Activated CD8-positive, alpha-beta memory T cell treated with anti-CD3 and anti-CD28 coated beads for 48 hours (primary cell): ENCODE measurements at places on chromosomes 7 and 10.

DNA sequence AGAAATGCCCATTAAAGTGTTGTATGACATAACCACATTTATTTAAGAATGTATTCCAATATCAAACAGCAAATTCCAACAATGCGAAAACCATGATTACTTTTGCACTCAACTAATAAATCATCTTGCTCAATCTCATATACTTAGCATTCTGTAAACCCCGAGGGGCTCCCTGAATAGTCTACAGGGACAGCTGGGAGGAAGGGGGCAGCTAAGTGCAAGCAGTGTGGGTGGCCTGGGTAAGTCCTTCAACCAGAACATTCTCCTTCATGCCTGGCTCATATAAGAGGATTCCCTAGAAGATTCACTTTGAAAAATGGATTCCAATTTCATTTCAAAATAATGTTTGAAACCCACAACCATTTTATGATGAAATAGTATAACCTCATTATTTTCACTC, 355.5 kb downstream of the CDC14C start:
- no peak for DNase-seq

DNA sequence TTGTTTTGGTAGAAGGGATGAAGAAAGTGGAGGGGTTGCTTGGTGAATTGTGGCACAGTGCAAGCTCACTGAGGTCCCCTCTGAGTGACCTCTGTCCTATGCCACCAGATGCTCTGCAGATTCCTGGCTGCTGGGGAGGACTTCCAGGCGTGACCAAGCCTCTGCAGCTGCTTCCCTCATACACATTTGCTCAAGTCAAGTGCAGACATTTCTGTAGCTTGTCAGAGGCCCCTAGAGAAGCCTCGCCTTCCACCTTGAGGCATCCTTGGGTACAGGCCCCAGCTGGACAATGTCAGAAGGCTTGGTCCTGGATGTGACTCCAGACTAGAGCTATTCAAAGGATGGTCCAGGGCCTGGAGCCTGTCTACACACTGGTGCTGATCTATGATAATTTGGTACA, 464.2 kb downstream of the PLXNA4 start:
- no peak for DNase-seq

DNA sequence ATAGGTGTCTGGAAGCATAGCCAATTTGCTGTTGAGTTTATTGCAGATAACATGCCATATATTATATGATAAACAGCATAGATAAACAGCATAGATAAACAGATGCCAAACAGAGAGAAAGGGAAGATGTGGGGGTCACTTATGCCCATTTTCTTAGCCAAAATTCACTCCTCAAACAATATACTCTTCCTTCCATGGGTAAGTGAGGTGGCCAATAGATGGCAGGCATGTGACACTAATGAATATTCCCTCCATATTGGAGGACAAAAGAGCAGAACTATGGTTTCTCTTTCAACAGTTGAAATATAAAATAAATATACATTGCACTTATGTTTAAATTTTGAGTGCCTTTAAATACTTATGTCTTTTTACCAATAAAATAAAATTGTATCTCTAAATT, 1212.8 kb downstream of the REEP3 start:
- DNase-seq = no peak

DNA sequence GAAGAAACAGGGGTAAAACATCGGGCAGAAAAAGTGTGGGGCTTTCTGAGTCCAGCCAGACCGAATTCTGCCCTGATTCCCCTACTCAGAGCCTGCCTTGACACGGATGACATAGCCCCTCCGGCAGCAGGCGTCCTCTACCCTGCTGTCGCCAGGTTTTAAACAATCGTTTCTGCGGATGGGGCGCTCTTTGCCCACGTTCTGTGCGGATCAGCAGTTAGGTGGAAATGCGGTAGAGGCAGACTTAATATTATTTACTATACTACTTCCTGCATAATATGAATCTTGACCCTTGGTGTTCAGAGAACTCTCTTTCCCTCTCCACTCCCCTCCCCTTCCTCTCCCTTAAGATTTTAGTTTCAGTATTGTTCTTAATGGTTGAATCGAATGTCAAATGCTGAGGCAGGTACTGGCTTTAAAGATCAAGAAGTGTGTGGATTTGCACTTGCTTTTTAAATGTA, 2.4 kb downstream of the GATA3 start:
- DNase-seq = no peak

- DNase-seq = no peak
Observed at GRCh38 chr10:91925022-91925320, 1.4 kb downstream of the BTAF1 start.

- no peak for DNase-seq
Observed at GRCh38 chr7:97014145-97014750, 8.9 kb downstream of the DLX6 start.

GRCh38 chr7:64905547-64905946, 2.5 kb downstream of the ZNF273 start:
- DNase-seq = no peak

DNA sequence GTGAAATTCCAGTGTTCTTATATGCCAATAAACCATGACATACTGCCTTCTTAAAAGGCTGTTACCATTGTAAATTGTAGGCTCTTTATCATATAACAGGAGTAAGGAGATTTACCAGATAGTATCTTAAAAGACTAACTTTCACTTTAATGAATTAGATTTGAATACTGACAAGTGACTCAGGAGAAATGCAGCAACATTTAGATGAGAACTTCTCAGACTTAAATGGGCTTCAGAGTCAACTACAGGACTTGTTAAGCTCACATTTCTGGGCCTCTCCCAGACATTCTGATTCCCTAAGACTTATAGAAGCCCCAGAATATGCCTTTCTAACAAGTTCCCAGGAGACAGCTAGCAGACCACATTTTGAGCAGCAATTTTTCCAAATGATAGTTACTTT, 466.3 kb downstream of the ARL4A start:
- no peak for DNase-seq

DNA sequence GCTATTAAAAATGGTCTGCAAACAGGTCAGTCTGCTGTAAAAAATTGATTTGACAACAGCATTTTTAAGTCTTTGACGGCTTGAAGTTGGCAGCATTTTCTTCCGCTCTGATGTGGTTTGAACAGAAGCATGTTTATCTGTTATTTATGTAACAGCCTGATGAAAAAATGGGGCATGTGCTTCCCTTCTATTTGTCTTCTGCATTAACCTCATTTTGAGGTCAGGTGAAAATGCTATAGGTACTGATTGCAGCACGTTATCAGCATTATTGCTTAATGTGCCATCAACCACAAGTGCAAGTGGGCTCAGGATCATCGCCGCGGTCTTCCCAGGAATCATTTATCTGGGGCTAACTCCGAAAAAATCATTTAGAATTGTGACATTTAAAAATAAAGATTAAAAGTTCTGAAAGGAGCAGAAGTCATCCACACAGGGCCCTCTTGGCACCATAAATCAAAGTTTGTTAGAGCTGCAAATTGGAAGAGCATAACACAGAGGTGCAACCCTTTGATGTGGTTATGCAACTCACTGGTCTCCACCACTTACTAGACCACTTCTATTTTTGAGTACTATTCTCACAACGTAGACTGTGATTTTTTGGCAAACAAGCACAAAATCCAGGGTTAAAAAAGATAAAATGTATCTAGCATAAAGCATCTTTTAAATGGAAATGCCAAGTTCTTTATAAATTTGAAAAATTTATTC, 307.7 kb downstream of the MDFIC start:
- no peak for DNase-seq

- DNase-seq = no peak
Observed at GRCh38 chr10:51886438-51887068, 187.2 kb upstream of the CSTF2T start.

DNA sequence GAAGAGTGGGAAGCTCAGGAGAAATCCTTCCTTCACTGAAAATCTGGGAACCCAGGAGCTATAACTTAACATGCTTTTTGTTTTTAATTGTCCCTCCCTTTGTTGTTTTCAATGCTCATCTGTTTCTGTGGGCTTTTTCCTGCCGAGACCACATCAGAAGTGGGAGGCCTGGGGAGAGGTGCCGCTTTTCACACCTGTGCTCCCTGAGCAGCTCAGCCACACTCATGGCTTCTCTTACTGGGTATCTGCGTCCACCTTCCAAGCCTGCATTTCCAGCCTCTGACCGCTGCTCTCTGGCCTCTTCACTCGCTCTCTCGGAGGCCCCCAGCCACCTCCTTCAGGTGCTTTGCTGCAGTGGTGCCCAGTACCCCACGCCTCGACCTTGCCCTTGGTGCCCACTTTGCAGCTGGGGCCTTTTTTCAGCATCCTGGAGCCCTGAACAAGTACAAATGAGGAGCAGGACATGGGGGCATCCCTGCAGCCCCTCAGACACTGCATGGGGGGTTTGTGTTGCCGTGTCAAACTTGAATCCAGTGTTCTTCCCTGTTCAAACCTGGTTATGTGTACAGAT, 9.9 kb downstream of the C7orf57 start:
- no peak for DNase-seq

DNA sequence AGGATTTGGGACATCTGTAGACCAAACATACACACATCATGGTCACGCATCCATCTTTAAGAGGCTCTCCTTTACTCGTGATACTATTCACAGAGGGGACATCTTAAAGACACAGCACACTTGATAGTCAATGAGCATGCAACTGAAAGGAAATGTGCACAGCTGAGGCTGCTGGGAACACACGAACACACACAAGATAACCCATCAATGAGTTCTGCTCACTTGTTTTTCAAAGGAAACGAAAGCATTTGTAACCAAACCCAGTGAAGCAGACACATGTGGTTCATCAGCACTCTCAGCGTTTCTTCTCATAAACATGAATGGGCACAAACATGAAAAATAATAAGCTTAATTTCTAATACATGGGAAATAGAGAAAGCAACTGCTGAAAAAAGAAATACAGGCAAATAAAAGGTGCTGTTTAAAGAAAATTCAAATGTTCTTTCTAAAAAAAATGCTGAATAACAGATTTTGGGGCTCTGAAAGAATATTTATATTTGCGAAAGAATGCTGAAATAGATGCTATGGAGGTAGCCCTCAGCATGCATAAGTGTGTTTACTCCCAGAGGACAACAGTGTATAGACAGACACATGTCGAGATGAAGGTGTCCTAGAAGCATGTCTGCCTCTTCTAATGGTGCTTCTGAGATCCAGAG, 59.7 kb upstream of the LAMB4 start:
- DNase-seq = no peak

DNA sequence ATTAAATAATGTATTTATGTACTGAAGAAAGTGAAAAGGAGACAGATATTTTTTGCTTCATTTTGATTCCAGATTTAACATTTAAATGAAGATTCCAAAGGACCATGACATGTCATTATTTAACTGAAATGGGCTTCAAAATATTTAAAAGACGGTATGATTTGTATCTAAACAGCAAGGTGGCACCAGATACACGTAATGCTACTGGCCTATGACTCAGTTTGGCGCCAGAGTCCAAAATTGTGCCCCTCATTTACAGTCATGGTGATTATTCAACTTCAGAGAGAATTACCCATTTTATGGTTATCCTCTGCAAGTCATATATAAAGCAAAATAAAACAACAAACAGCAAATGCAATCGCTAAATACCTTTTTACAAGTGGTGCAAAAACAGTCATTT, 94.5 kb downstream of the ETV1 start:
- DNase-seq = no peak

- DNase-seq = no peak
Observed at GRCh38 chr7:123343611-123344010, 143.8 kb upstream of the SLC13A1 start.

DNA sequence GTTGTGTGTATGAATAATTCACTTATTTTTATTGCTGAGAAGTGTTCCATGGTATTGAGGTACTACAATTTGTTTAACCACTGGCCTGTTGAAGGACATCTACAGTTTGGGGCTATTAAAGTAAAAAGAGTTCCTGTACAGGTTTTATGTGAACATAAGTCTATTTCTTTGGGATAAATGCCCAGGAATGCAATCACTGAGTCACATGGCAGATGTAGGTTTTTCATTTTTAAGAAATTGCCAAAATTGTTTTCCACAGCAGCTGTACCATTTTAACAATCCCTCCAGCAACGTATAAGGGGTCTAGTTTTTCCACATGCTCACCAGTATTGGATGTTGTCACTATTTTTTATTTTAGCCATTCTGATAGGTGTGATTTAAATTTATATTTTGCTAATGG, 243.9 kb downstream of the TNS3 start:
- no peak for DNase-seq

GRCh38 chr10:100333661-100334440, 3.8 kb upstream of the PKD2L1 start:
- DNase-seq = no peak

DNA sequence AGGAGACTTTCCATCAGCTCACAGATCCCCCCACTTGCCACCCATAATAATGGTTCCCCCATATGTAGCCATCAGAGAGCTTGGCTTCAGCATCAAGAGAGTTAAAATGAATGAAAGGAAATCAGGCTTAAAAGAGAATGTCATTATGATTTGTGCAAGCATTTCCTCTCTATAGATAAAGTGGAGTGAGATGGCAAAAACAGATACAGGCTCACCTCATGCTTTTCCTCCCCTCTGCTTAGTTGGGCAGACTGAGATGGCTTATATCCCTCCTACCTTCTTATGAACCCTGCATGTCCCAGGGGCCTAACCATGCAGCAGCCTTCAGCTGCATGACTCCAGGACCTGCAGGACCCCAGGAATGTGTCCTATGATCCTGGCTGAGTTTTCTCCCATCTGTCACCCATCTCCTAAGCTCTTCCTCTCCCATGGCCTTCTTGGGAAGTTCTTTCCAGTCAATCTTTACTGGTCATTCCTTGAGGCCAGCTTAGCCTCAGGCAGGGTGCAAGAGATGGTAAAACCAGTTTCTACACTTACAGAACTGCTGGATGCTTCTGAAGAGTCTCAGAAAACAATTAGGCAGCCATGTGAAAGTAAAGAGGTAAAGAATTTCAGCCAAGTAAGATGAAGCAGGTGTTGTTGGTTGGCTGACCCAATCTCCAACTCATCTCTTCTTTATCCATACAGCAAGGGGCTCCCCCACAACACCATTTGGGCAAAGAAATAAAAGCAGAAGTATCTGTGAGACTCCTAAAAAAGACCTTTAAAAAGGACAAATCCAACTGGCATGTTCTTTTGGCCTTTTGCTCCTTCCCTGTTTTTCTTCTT, 159.7 kb downstream of the RTKN2 start:
- no peak for DNase-seq

DNA sequence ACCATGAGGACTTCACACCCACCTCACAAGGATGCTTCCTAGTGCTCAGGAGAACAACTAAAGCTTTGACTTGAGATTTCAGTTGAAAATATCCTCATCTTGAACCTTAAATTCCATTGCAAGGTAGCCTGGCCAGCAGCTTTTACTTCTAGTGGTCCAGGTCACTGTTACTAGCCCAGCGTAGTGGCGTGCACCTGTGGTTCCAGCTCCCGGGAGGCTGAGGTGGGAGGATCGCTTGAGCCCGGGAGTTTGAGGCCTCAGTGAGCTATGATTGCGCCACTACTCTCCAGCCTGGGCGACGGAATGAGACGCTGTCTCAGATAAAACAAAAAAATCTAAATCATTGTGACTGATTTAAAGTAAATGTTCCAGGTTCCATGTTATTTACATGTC, 28.3 kb upstream of the PRKAR1B start:
- no peak for DNase-seq

DNA sequence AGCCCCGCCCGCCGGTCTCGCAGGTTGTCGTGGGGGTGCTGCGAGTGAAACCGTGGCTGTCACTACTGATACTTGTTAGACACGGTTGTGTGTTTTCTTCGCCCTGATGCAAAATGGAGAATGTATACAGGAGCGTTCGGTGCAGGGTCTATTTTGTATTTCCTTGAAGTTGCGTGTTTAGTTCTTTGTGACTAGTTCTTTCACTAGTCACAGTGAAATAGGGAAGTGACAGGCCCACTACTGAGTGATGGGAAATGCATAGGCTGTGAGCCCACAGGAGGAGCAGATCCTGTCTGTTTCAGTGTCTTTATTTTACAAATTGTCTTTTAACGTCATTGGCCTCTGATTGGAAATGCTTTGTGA, 675 bp downstream of the ABRAXAS2 start:
- DNase-seq = peak; percentile 10

GRCh38 chr10:107013258-107014006, 151.1 kb downstream of the SORCS1 start:
- DNase-seq = no peak
